ENCODE measurements at places on chromosomes 3 and 15. TPM values are rescaled to one million over a fixed set of nuclear protein-coding genes. Genes with fewer than 3 reads are reported as not detected.

GRCh38 chr15:76669521-76670207 lies 235.5 kb downstream of the SCAPER start:
- no peak for DNase-seq

GRCh38 chr15:35019404-35020327 lies 31.6 kb upstream of the ZNF770 start:
- no peak for DNase-seq

DNA sequence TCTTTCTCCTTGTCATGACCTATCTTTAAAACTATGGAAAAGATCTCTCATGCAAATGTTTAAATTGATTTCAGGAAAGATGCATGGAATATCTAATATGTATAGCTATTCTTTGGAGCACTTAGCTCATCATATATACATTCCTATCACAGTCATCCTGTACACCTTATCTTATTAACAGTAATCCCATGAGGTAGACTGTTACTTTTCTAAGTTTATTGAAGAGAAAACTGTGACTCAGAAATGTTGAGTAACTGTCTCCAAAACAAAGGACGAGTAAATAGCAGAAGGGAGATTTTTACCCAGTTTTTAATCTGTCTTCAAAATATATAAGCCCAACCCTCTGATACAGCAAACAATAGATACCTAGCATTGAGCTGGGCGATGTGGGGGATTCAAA lies 308.3 kb downstream of the GAP43 start:
- DNase-seq: no peak

GRCh38 chr15:89521605-89522004 lies 25.2 kb upstream of the RHCG start:
- no peak for DNase-seq

GRCh38 chr15:92772626-92773244 lies 117.2 kb upstream of the FAM174B start:
- no peak for DNase-seq

- no peak for DNase-seq
Measured at GRCh38 chr3:31648286-31648968, 115.7 kb downstream of the STT3B start.

GRCh38 chr3:155640098-155640497 lies 104.8 kb downstream of the PLCH1 start:
- no peak for DNase-seq

DNA sequence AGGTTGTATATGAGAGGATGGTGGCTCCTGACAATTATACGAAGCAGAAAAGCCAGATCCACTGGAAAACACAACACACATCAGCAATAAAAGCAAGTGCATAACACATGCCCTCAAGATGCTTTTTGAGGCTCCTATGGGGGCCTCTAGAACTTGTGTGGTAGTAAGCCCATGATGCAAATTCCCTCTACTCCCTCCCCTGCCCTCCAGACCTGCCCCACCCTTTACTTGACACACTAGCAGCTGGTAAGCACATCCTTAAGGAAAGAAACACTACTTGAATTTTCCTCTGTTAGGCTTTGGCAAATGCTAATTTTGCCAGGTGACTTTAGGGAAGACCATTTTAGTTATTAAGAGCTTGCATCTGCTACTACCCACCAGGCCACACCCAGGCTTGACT lies 29.2 kb downstream of the USP4 start:
- no peak for DNase-seq

DNA sequence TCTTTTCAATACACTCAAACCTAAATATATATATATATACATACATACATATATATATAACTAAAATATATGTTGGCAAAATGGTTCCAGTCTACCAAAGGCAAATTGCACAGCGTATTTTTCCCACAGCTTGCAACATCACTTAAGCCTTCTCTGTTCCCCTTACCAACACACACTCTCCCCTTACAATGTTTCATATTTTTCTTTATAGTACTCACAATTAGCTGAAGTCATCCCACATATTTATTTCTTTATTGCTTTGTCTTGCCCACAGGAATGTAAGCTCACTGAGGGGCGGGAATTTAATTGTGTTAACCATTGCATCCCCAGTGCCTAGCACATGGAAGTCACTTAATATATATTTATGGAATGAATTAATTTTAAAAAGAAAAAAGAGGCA lies 288.3 kb downstream of the ULK4 start:
- no peak for DNase-seq

DNA sequence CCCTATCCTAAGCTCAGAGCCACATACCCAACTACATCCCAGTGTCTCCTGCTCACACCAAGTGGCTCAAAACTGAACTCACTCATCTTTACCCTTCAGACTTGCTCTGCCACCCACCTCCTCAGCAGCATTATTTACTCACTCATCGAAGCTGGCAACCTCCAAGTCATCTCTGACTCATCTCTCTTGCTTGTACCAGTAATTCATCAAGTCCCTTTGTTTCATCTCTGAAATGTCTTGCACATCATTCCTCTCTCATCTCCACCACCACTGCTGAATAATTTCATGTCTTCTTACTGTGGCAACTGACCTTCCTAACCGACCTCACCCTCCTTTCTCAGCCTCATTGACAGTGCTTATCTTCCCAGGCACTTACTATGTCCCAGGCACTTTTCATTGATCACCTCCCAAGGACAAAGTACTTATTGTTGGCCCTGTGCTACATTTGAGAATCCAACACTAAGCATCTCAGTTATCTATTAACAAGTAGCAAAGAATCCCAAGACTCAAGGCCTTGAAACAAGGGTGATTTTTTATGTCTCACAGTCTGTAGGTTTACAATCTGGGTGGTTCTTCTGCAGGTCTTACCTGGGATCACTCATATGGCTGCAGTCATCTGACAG lies 82.0 kb downstream of the MRPL46 start:
- DNase-seq: no peak

DNA sequence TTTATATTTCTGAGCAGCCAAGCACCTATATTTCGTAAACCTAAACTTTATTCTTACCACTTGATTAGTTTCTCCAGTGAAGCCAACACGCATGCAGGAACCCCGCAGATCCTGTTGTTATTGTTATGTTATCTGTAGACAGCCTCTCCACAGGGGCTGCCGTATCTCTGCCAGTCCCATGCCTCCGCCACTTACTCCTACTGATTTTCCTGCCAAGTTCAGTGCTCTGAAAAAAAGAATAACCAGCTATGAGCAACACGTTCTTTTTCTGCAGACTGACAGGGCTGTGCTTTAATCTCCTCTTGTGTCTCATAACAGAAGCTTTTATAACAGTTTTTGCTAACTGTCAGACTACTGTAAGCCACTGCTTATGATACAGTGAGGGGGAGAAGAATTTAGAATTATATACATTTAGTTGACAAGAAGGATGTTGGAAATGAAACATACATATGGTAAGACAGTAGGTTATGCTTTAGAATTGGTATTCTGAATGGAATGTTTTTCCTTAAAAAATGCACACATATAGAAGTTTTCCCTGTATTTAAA lies 347.4 kb downstream of the SI start:
- no peak for DNase-seq

- no peak for DNase-seq
Measured at GRCh38 chr3:160192310-160193029, 32.8 kb upstream of the C3orf80 start.

- DNase-seq: no peak
Measured at GRCh38 chr3:105497386-105497785, 130.7 kb downstream of the ALCAM start.

DNA sequence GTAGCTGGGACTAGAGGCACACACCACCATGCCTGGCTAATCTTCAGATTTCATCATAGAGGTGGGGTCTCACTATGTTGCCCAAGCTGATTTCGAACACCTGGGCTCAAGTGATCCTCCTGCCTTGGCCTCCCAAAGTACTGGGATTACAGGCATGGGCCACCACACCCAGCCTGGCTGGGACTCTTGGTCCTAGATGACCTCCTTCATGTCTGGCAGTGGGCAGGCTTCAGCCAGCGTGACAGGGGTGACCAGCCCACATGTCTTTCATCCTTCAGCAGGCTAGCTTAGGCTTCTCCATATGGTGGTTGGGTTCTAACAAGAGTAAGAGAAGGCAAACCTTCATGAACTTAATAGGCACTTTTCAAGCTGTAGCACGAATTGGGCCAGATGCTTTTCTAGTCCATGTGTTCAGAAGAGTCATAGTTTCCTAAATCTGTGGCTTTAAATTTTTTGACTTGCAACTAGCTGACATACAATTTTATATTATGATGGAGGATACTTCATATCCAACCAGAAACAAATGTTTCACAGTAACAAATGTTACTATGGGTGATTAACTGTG lies 7.6 kb downstream of the GPD1L start:
- no peak for DNase-seq

GRCh38 chr3:129278966-129279906 lies 566 bp downstream of the HMCES start:
- peak; percentile 5 for DNase-seq

GRCh38 chr3:114745322-114746240 lies 401.5 kb downstream of the ZBTB20 start:
- no peak for DNase-seq

GRCh38 chr3:159892801-159893200 lies 95.8 kb upstream of the IL12A start:
- DNase-seq: no peak

- no peak for DNase-seq
Measured at GRCh38 chr15:89888214-89888804, 5.5 kb downstream of the AP3S2 start.

- DNase-seq: no peak
Measured at GRCh38 chr3:39106281-39106811, 1.1 kb downstream of the GORASP1 start.

DNA sequence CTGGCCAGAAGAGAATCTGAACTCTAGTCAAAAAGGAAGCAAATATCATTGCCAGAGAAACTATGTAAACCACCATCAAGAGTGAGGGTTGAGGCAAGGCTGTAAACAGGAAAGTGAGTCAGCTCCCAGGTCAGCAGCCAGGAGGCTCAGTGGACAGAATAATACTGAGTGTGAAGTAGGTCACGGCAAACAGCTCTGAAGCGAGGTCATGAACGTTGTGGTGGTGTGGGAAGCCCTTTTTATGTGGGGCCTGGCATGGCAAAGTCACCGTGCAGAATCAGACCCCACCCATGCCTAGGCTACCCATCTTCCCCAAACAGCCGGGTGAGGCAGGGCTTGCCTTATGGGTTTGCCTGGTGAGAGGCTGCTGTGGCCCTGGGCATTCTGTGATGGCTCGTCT lies 43.9 kb downstream of the THBS1 start:
- no peak for DNase-seq

DNA sequence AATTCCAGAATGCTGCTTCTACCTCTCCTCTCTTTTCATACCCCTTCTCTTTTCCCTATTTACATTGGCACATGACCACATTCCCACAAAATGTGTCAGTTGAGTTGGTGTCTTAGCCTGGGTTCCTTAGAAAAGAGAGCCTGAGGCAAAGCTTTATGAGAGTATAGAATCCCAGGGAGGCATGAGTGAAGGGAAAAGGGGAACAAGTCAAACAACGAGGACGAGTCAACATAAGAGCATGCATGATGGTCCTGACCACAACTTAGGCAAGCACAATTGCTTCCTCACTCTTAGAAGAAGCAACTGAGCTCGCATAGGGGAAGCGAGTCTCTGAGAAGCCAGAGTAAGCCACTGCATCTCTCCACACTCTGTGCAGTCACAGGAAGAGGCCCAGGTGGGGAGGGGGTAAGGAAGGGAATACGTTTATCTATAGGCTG lies 15.4 kb upstream of the ZNF774 start:
- no peak for DNase-seq

GRCh38 chr3:107904536-107905066 lies 186.2 kb downstream of the CD47 start:
- DNase-seq: no peak

- DNase-seq: no peak
Measured at GRCh38 chr3:183845608-183846288, 20.4 kb upstream of the MAP6D1 start.

- no peak for DNase-seq
Measured at GRCh38 chr15:91214675-91215590, 114.9 kb downstream of the SV2B start.

GRCh38 chr3:193714523-193715137 lies 121.6 kb downstream of the OPA1 start:
- DNase-seq: no peak

- DNase-seq: no peak
Measured at GRCh38 chr3:72465853-72466252, 382.4 kb downstream of the SHQ1 start.

DNA sequence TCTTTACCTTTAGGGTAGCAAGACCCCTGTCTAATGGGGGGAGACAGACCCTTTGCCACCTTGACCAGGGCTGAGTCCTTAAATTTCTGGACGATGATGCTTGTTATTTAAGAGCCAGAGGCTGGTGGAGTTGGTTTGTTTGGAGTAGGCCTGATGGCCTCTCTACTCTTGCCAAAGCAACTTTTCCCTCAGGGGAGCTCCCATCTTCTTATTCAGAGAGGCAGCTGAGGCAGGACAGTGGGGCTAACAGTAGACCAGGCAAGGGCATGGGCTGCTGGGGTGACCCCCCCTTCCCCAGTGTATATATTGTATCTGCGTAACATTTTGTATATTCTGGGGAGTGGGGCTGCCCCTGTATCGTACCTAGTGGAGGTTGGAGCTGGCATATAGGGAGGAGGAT lies 10.3 kb downstream of the RPS17 start:
- DNase-seq: no peak

The GOLGA6L10 gene
- 3.1 TPM for total RNA-seq

The RARB gene
- total RNA-seq: 13.4 TPM

The CAPN3 gene
- total RNA-seq: 1.1 TPM

The CCR8 gene
- not detected for total RNA-seq

The ABHD6 gene
- total RNA-seq: 30.1 TPM

The CFAP91 gene
- 6.4 TPM for total RNA-seq

The ENTPD3 gene
- 1.6 TPM for total RNA-seq

The PLSCR2 gene
- total RNA-seq: not detected

The ZIC1 gene
- 15.6 TPM for total RNA-seq

The NFKBIZ gene
- total RNA-seq: 2.3 TPM

The SPSB4 gene
- 8.3 TPM for total RNA-seq

The IL5RA gene
- 0.78 TPM for total RNA-seq

The GABRR3 gene
- not detected for total RNA-seq

The ATP8B4 gene
- total RNA-seq: 6.6 TPM

The C3orf70 gene
- total RNA-seq: 26.8 TPM

The GRM2 gene
- 12.5 TPM for total RNA-seq

The APOD gene
- total RNA-seq: 3.6 TPM

Data from occipital lobe (tissue), 3 donors.